ENCODE measurements at places on chromosomes 13 and 19.

DNA sequence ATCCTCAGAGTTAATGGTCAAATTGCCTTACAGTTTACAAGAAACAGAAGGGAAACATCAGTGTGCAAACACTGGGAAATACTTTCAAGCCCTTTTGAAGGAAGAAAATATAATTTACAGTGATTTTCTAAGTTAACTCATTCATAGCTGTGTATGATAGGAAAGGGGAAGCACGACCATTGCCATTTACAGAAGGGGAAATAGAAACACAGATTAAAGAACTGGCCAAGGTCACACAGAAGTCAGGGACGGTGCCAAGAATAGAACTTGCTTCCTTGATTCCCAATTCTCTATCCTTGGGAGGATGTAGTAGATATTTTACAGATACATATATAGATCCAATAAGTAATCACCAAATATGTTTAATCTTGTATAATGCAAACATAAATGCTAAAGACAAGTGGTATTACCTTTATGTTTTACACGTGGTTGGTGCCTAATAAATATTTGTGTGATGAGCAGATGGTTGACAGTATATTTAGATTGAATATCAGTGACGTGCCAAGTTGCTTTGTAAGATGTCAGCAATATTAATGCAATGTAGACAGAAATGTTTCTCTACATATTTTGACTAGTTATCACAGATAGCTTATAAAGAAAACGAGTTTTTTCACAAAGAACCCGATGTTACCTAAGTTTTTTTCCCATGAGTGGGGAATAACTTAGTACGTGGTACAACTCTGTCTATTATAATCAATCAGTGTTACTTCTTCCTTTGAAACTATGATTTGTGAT lies 73.1 kb downstream of the FLT1 start:
- no peak for DNase-seq

DNA sequence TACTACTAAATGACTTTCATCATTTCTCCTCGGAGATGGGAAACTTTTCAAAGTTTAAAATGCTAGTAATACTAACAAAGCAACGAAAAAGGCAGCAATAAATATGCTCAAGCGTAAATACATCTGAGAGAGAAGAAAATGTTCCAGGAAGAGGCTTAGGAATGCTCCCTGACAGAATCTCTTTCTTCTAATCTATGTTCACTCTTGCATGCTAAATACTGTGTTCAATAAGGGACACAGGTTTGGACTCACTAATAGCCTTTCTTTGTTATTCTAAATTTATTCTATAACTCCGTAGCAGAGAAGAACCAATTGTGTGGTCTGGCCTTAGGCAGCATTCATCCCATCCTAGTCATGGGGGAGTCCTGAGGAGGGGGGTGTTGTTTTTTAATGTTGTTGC lies 823.0 kb downstream of the PCDH9 start:
- DNase-seq, result no peak

GRCh38 chr19:3365836-3366752 lies at the start of gene NFIC:
NFIC (plus strand) TSS chr19:3366583; CDS start chr19:3366637, 54 bp downstream.
- peak; percentile 92 for DNase-seq

GRCh38 chr13:27132538-27132937 lies 39.1 kb downstream of the USP12 start:
- DNase-seq, result no peak

DNA sequence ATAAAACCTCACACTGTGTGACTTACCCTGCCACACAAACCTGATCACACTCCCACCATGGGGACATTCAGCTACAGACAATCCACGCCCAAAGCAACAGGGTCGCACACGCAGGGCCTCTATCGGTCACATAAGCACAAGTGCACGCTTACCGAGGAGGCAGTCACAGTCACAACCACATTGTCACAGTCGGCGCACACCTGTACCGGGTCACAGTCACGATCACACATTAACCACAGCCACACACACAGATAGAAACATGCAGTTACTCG lies 579 bp downstream of the ZNF566 start:
- peak; percentile 3 for DNase-seq

DNA sequence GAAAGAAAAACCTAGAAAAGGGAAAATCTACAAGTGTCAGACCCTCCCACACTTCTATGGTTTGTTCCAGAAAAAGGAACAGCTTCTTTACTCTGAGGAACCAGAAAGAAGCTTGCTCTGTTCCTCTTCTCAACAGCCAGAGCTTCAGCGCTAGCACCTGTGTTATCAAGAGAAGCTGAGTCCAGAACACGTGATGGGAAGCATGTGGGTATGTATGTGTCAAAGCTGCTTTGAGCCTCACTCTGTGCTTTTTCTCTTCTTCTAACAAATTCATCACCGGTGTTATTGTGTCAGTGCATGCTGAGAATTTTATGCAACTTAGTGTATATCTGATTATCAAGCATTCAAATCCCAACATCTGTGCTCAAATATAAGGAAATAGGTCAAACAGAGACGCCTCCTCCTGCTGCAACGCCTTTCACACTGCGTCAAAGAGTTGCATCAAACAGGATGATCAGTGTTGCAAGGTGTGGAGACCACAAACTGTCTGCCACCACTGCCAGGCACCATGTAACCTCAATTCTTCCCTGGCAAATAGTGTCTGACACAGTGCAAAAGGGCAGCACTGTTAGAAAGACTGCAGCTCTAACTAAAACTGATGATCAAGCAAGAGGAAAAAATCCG lies 83.9 kb downstream of the LRRC63 start:
- no peak for DNase-seq

DNA sequence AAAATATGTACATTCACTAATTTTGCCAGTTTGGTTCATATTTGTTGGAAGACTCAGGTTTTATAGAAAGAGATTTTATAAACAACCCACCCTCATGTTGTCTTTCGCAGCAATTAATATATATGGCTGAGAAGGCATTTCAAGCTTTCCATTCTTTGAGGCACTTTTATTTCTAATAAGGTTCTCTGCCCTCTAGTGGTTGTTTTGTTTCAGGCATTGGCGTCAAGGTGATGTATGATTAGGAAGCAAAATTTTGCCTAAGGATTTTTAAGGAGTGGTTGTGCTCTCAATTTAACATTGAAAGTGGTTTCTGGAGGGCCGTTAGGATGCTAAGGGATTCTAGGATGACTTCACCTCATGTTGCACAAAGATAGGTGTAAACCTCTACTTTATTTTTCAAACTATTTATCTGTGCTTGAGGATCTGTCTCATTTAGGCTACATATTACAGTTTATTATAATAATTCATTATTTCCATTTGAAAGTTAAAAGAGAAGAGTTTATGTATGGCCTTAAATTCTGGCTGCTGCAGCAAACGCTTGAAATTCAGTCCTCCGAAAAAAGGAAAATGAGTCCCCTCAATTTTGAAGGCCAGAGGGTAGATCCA lies 35.9 kb downstream of the OXGR1 start:
- DNase-seq, result peak; percentile 10

- peak; percentile 91 for DNase-seq
Observed at GRCh38 chr19:44071824-44072542, at the start of gene ZNF284. ZNF284 (plus strand) TSS chr19:44072159; CDS start chr19:44076390, 4,231 bp downstream.

- no peak for DNase-seq
Observed at GRCh38 chr19:50510121-50510670, 795 bp downstream of the JOSD2 start.

GRCh38 chr13:52599848-52600603 lies 42.2 kb upstream of the HNRNPA1L2 start:
- DNase-seq, result no peak

GRCh38 chr13:74709226-74709625 lies 575.0 kb upstream of the KLF12 start:
- no peak for DNase-seq

DNA sequence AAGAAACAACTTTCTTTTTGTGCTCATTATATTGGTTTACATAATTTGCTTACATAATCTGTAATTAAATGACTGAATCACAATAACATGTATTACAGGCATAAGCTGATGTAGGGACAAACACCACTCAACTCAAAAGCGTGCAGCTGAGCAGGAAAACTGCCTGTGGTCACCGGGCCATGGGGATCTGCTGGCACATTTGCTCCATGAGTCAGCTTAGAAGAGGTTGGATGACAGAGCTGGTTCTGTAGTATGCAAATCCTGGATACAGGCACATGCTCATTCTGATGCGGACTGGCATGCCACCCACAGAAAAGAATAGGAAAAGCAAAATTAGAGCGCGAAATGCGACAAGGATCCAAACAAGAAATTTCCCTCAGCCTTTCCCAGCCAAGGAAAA lies 128.6 kb downstream of the USP12 start:
- DNase-seq, result peak; percentile 97

DNA sequence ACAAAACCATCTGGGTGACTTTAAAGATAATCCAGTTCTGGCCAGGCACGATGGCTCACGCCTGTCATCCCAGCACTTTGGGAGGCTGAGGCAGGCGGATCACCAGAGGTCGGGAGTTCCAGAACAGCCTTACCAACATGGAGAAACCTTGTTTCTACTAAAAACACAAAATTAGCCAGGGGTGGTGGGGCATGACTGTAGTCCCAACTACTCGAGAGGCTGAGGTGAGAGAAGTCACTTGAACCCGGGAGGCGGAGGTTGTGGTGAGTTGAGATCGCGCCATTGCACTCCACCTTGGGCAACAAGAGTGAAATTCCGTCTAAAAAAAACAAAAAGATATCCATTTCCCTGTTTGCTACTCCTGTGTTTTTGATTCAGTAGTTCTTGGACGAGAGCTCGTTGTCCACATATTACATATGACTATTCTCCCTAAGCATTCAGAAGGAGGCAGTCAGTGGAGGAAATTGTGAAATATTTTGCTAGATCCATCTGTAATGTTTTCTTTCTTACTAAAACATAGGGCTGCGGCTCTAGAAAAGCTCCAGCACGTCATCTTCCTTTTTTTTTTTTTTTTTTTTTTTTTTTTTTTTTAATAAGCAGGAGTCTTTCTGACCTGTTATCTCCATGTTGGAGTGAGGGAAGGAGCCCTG lies 33.6 kb downstream of the ZNF701 start:
- no peak for DNase-seq

DNA sequence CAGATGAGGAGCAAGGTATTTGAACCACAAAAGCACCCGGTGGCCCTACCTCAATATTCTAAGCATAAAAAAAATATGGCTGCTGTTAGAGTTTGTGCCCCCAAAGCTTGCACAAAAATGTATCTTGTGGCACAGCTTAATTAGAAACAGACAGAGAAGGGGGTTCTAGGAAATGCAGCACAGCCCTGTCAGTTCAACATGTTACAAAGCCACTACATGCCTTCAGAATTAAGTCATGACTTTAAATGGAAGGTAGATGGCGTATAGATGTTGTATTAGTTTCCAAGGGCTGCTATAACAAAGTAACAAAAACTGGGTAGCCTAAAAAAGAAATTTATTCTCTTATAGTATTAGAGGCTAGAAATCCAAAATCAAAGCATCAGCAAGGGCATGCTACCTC lies 703.8 kb downstream of the DIAPH3 start:
- DNase-seq, result peak; percentile 82

DNA sequence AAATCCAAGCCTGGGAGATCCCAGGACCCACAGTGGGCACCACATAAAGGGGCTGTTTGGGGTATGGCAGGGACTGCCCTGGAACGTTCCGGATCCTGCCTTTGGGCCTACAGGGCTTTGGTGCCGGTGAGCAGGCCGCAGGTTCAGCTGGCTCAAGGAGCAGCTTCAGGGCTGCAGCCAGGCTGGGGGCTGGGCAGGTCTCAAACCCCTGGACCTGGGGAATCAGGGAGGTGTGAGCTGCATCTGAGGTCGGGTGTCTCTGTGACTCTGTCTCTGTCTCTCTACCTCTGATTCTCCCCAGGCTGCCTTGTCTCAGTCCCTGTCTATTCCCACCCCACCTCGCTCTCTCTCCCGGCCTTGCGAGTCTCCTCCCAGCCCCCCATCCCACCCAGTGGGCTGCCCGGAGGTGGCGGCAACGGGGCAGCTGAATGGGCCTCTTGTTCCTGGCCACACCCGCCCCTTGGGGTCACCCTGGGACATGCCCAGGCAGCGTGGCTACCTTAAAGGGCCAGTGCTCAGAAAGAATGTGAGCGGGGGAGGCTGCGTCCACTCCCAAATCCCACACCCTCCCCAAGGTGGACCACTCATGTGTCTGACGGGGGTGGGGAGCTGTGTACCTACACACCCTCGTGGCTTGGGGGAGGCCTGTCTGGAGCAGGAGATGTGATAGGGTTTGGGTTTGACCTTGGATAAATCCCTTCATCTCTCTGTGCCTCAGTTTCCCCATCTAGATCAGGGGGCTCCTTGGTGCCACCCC lies 31.1 kb downstream of the NFIC start:
- no peak for DNase-seq

GRCh38 chr13:110236831-110237261 lies 70.1 kb downstream of the COL4A1 start:
- DNase-seq, result no peak

- DNase-seq, result peak; percentile 66
Observed at GRCh38 chr13:92175330-92175729, 776.9 kb downstream of the GPC5 start.

GRCh38 chr13:76939215-76939614 lies 9.1 kb upstream of the ACOD1 start:
- peak; percentile 73 for DNase-seq

DNA sequence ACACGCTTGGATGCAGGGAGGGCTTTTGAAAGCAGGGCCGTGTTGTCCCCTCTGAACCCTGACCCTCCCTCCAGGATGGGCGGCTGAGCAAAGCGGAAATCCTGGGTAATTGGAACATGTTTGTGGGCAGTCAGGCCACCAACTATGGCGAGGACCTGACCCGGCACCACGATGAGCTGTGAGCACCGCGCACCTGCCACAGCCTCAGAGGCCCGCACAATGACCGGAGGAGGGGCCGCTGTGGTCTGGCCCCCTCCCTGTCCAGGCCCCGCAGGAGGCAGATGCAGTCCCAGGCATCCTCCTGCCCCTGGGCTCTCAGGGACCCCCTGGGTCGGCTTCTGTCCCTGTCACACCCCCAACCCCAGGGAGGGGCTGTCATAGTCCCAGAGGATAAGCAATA lies 15.2 kb downstream of the RCN3 start:
- no peak for DNase-seq

GRCh38 chr13:39577203-39577602 lies 25.8 kb downstream of the LHFPL6 start:
- DNase-seq, result no peak

DNA sequence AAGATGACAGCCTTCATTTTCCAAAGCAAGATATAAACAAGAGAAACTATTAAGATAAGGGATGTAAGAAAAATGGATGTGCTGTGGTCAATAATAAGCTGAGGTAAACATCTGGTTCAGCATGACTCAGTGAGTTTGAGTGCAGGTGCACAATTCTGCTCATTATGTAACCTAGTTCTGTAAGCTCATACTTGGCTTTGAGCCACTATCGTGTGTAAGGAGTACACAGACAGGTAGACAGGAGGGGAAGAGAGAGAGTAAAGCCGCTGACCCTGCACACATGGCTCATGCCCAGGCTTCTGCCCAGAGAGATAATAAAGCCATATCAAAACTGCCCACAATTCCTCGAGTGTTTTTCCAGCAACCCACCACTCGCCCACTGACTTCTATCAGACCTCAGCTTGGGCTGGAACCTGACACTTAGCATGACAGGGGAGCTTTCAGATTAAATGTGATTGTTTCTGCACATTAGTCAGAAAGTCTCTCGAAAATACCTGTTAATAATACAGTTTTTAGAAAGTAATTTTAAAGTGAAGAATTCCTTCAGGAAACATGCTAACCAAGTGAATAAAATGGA lies 51.7 kb downstream of the ZNF91 start:
- DNase-seq, result no peak

Measured in fibroblast of skin of right quadriceps (primary cell).